ENCODE measurements at places on chromosomes 5 and 9. TPM values are rescaled to one million over a fixed set of nuclear protein-coding genes. Genes with fewer than 3 reads are reported as not detected.

GRCh38 chr9:82342046-82342445, 353.5 kb downstream of the SPATA31D1 start:
- DNase-seq, result no peak

GRCh38 chr5:92552206-92553160, 1028.5 kb downstream of the NR2F1-AS1 start:
- peak; percentile 100 for DNase-seq

DNA sequence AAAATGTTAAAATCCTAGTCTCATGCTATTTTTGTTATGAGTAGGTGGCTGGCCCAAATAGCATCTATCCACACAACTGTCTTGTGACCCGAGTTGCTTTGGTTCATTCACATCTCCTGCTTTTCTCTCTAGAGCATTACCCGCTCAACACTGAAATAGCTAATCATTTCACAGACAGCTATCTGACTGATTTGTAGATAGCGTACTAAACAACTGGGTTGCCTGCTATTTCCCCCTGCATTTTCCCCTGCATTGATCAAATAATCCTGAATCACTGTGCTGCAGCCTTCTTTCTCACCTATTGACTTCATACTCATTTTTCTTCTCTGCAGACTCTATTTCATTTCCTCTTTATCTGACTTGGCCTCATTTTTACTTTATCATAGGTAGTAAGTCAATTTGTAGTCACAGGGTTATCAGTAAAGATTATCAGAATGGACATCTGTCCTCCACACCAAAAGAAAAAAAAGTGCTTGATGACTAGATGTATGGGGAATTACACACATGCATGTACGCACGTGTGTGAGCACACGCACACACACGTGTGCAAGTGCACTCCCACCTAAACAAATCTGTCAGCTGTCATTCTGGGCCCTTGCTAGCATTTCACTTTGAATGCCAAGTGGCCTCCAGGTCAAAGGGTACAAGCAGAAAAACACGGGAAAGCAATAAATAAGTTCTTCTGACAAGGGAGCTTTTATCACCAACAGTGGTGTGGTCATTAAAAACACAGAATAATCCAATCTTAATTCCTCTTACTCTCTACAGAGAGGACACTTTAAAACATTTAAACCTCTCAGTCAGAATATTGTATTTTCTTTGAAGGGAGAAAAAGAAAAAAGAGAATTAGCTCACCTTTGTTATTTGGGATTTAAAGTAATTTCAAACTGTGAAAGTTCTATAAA, 501.6 kb downstream of the EFNA5 start:
- no peak for DNase-seq

GRCh38 chr9:109956717-109957440, 176.9 kb downstream of the PALM2AKAP2 start:
- DNase-seq, result peak; percentile 74

DNA sequence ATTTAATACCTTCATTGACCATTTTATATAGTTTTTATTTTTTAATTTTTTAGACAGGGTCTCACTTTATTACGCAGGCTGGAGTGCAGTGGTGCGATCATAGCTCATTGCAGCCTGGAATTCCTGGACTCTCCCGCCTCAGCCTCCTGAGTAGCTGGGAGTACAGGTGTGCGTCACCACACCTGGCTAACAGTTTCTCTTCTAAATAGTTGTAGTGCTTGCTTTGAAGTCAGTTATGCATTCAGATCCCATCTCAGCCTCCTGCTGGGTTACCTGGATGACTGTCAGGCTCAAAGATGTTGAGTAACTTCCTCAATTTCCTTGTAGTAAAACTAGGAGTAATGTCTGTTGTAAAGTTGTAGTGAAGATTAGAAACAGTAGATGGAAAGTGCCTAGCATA, 21.4 kb downstream of the SNX18 start:
- DNase-seq, result no peak

DNA sequence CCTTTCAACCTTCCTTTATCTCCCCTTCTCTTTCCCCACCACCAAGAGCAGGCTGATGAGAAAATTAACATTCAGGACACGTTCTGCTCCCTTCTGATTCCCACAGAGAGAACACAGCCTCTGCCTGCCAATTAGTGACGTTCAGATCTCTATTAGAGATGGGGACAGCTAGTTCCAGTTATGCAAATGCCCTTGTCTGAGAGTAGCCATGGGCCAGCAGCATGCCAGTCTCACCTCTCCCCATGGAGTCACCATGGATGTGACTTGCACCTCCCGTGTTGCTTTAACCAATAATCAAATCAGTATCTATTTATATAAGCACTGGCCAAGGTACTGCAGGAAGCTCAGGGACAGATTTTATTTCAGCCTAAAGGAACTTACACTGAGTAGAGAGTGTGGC, 61.3 kb downstream of the KCNIP1 start:
- DNase-seq, result no peak

GRCh38 chr9:14092344-14092743, 221.6 kb downstream of the NFIB start:
- DNase-seq, result peak; percentile 44

DNA sequence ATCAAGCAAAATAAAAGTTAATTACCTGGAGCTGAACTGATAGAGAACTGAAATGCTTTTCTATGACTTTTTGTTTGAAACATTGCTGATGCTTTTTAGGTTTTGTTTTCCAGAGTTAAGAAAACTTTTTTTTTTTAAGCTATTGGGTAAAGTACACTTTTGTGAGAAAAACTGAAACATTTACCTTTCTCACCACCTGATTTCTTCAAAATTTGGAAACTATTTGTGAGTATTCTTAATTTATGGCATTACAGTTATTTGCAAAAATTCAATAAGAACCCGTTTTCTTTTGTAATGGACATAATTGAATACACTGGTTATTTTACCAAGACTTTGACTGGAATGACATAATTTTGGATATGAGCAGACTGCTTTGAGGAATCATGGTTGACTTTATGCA, 6.6 kb downstream of the C9orf153 start:
- no peak for DNase-seq

GRCh38 chr9:21551401-21551800, 69.3 kb upstream of the IFNE start:
- peak; percentile 49 for DNase-seq

DNA sequence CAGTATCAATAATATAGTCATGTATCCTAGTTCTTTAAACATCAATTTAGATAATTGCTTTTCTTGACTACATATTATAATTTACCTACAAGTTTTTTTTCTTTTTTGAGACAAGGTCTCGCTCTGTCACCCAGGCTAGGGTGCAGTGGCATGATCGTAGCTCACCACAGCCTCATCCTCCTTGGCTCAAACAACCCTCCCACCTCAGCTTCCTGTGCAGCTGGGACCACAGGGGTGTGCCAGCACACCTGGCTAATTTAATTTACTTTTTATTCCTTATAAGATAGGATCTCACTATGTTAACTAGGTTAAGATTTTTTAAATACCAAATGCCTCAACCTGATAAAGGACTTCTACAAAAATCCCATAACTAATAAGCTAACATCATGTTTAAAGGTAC, 21.1 kb downstream of the UIMC1 start:
- DNase-seq, result no peak

DNA sequence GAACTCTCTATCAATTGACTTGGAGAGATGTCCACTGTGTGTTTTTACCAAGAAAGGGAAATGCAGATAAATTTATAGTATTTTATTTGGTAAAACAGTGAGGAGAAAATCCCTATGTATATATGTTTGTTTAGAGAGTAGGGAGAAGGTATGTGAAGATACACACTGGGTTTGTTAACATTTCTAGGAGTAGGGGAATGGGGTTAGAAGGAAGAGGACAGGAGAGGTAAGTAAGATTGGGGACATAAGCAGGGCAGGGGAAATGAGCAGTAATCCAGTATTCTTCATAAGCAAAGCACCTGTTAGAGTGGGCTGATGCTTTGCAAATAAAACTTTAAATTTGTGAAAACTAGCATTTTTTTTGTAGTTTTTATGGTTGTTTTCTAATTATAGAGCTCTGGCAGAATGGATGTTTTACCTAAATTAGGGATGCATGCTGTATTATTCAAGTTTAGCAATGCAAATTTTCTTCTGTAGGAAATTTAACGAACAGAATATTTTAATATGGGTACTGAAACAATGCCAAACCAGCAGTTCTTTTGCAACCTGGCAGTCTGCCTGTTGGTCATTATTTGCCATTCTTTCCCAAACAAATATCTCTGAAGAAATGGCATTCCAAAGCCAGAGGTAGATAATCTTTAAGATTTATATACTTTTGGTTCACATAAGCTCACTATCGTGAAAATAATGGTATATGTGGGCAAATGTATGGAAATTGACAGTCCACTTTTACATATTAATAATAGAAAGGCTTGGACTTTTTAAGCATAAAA, 19.4 kb upstream of the DCP2 start:
- no peak for DNase-seq

DNA sequence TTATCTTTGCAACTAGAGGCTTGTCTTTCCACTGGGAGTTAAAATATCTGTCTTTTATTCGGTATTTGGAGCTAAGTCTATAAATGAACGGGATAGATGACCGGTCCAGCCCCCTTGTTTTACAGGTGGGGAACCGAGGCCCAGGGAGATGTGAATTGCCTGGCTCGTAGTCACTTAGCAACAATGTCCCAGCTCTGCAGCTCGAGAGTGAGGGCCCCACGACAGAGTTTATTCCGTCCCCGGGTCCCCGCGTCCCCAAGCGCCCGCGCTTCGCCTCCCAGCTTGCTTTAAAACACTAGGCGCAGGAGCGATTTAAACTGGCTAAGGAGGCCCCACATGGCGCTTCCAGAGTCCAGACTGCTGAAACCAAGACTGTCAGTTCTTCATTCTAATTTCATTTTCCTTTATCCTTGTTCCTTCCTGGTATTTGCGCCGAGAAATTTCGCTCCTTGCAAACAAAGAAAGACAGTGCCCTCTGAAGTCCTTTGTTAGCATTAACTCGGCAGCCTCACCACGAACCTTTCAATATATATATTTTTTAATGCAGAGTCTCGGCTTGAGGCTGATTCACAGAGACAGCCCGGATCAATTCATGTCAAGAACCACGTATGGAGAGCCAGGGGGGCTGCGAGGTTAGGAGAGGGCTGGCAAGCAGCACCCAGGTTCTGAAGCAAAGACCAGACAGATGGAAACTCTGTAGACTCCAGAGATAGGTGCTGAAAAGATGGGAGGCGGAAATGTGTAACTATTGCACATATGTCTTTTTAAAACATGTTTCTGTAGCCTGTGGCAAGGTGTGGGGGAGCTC, 1.4 kb upstream of the ENC1 start:
- peak; percentile 88 for DNase-seq

DNA sequence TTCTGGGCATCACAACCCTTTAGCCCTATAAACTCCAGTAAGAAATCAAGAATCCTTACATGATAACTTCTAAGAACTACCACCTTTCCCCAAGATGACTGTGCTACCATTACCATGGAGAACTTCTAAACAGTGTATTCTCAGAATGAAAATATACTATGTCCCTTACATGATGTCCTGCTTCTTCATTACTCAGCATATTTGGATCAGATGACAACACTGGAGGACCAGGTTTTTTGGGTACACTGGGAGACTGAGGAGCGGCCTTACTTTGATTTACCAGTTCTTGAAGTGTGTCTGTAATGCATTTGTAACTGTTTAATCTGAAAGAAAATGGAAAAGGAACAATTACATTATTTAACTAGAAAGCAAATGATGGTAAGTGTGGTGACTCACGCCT, 55.7 kb upstream of the CPLANE1 start:
- no peak for DNase-seq

The TAF11L10 gene
- total RNA-seq, result not detected

The C7 gene
- under 0.01 TPM for total RNA-seq

The ANXA2R gene
- 3.1 TPM for total RNA-seq

The PTGER4 gene
- 5.4 TPM for total RNA-seq

The MLANA gene
- not detected for total RNA-seq
